GM03348 (cell line): ENCODE measurements at places on chromosomes 16 and 17.
A peak's percentile ranks its signal among the peaks of the same experiment; 100 is the strongest.

- no peak for DNase-seq
Measured at GRCh38 chr17:68359791-68360535, 68.7 kb downstream of the ARSG start.

DNA sequence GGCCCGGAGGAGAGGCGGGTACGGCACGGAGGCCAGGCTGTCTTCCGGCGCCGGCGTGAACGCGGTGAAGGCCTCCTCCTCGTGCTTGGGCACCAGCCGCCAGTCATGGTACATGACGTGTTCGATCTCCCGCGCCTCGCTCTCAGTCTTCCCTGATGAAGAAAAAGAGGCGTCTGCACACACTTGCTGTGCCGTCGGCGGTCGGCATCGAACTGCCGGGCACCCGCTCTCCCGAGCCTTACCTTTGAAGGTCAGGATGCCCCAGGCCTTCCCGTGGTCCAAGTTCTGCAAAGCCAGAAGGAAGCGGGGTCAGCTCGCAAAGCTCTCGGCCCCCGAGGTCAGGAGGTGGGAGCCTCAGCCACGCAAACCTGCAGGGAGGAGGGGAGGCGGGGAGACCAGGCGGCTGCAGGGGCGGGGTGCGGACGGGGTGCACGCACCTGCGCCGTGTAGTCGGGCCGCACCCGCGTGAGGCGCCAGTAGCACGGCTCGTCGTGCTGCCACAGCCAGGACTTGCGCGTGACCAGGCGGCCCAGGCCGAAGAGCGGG is at the start of gene EME2:
Gene EME2, plus strand, starts transcription at position 449 of the 546 bp plus-strand sequence. CDS start 418 bp downstream, outside the sequence.
- DNase-seq: peak; percentile 29

- DNase-seq: no peak
Measured at GRCh38 chr16:52070341-52071057, 476.4 kb downstream of the TOX3 start.

GRCh38 chr16:4825196-4825595 is 21.9 kb downstream of the GLYR1 start:
- DNase-seq: no peak

- no peak for DNase-seq
Measured at GRCh38 chr17:958712-959451, 20.7 kb downstream of the NXN start.

DNA sequence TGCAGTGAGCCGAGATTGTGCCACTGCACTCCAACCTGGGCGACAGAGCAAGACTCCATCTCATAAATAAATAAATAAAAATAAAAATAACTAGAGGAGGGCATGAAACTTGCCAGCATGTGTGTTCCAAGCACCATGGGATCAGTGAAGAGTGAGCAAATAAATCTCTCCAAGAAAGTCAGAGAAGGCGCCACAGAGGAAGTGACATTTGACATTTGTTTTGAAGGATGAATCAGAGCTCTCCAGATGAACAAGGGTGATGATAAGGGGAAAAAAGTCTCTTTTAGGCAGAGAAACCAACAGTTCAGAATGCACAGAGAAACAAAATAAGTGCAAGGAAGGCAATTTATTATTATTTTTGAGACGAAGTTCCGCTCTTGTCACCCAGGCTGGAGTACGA is 50.3 kb downstream of the IST1 start:
- no peak for DNase-seq

- DNase-seq: no peak
Measured at GRCh38 chr17:78101112-78101511, 27.4 kb downstream of the TMC6 start.

- DNase-seq: no peak
Measured at GRCh38 chr17:32894245-32894644, 17.3 kb upstream of the MYO1D start.

DNA sequence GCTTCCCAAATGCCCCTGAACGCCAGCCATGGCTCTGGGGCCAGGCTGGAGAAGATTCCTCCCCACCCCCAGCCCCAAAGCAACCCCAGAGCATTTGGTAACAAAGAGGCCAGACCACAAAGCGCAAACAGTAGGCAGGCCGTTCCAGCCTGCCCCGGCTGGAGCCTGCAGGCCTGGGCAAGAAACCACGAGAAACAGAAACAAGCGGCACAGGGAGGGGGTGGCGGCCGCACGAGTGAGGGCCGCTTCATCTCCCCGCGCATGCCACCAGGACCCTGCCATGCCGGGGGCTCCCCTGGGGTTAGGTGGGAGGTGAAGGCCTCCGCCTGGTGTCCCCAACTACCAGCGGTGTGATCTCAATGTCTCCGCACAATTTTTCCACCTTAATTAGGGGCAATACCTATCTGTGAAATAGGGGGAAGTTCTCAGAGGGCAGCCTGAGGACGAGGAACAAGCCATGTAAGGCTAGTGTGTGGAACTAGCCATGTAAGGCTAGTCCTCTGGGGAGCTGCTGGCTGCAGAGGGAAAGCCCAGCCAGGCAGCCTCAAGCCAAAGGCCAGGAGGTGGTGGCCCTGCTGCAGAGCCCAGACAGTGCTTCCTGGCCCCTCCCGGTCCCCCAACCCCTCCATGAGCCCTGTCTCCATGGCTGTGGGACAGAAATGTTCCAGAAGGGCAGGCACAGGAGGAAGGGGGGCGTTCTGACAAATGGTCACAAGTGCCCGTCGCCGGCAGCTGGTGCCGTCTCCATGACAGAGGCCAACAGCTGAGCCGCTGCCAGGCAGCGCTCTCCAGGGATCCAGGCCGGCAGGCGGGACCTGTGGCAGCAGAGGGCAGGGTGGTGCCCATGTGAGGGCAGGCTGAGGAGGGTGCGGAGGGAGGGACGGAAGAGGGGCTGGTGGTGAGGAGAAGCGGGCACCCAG is 14.5 kb upstream of the MTSS2 start:
- DNase-seq: no peak

- no peak for DNase-seq
Measured at GRCh38 chr16:15032547-15033308, 23.1 kb downstream of the NTAN1 start.

DNA sequence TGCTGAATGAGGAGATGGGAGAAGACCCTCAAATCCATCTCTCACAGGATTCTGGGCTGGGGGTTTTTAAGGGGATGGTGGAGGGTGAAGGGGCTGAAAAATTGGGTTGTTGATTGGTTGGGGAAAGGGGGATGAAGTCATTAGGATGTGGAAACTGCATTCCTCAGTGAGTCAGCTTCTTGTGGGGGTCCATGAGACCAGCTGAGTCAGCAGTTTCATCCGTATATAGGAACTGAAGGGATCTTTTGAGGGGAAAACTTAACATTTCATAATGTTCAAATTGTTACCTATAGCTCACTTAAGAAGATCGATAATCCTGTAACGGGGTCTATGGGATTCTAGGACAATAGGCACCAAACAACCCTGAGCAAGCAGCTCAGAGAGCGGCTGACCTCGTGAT is 213.4 kb downstream of the CBLN1 start:
- no peak for DNase-seq

GRCh38 chr17:45990886-45991285 is 8.2 kb upstream of the STH start:
- no peak for DNase-seq

DNA sequence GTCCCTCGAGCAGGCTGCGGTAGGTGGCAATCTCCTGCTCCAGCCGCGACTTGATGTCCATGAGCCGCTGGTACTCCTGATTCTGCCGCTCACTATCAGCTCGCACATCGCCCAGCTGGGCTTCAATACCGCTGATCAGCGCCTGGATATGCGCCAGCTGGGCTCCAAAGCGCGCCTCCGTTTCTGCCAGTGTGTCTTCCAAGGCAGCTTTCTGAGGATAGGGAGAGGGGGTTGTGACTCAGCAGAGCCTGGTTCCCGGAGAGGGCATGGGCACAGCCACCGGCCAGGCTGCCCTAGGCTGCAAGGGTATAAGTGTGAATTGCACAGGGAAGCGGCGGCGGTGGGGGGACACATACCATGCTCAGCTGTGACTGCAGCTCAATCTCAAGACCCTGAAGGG is 4.3 kb downstream of the KRT19 start:
- DNase-seq: no peak

GRCh38 chr17:5068236-5068635 is 10.0 kb upstream of the ZFP3 start:
- DNase-seq: no peak

- peak; percentile 18 for DNase-seq
Measured at GRCh38 chr16:47777220-47777619, 316.1 kb downstream of the PHKB start.

DNA sequence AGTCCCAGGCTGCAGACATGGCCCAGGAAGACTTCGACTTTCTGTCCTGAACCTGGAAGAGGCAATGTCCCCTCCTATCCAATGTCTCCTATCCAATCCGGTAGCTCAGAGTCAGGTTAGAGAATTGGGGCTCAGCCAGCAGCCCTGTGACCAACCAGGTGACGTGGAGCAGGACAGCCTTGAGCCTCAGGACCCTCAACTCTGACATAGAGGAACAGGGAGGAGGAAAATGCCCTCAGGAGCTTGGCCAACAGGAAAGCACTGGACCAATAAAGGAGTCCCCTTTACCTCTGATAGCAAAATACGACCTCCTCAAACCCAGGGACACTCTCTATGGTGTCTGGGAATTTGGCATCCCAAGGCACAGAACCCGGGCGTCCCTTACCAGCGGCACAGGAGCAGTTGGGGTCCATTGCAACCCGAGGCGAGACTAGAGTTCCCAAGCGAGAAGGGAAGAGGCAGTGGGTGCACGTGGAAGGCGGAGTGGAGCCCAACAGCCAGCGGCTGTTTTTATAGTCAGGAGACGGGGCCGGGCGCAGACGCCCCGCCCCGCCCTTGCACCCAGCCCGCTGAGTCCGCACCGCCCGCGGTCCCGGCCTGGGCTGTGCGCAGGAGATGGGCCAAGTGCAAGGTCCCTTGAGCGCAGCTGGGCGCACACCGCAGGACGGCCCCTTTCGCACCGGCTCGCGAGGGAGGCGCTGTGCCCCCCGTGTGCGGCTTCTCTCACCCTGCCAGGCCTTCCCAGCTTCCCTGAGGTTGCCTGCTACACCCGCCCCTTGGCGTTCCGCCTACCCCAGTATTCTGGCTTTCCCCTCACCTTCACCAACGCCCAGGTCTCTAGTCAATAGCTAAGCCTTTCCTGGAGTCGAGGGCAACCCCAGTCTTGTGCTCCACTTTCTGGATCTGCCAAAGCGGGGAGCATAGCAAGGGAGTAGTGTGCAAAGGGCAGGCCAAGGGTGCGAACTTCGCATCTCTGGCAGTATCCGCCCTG is at the start of gene MT1G:
Gene MT1G, minus strand, starts transcription at position 485 of the 991 bp plus-strand sequence. Its CDS starts 72 bp downstream, at position 413.
- DNase-seq: no peak

DNA sequence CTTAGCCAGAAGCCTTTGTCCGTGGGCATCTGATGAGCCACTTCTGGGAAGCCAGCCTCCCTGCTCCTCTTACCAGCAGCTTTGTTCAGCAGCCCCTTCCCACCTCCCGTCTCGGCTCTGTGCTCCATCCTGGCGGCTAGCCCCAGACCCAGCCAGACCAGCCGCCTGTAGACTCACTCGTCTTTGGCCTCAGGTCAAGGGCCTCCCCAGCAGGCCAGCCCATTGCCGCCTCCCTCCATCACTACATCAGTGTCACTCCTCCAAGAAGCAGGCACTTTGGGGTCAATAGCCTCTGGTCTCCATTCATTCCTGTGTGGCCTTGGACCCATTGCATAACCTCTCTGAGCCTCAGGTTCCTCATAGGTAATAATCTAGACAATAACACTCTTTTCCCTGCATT is 20.9 kb upstream of the CRHR1 start:
- DNase-seq: no peak

- no peak for DNase-seq
Measured at GRCh38 chr17:64084940-64085649, 44.8 kb downstream of the ERN1 start.

- DNase-seq: no peak
Measured at GRCh38 chr16:85365120-85365519, 248.0 kb upstream of the GSE1 start.

DNA sequence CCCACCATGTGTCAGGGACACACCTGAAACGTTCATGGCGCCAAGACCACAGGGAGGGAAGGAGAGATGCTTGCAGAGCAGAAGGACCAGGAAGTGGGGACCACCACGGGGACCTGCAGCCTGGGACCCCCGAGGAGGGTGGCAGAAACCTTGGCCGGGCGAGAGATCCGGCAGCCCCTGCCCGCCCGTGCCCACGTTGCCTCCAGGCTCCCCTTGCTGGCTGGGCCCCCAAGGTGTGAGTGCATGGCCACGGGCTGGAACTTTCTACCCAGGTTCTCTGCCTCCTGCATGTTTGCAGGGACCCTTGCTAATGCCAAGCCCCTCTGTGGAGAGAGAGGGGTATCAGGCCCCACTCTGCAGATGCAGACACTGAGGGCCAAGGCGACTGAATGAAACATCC is 50.4 kb downstream of the USP22 start:
- no peak for DNase-seq

- peak; percentile 63 for DNase-seq
Measured at GRCh38 chr17:79294459-79295071, 219.9 kb downstream of the ENGASE start.

GRCh38 chr16:79856581-79856980 is 256.0 kb upstream of the MAF start:
- DNase-seq: no peak

DNA sequence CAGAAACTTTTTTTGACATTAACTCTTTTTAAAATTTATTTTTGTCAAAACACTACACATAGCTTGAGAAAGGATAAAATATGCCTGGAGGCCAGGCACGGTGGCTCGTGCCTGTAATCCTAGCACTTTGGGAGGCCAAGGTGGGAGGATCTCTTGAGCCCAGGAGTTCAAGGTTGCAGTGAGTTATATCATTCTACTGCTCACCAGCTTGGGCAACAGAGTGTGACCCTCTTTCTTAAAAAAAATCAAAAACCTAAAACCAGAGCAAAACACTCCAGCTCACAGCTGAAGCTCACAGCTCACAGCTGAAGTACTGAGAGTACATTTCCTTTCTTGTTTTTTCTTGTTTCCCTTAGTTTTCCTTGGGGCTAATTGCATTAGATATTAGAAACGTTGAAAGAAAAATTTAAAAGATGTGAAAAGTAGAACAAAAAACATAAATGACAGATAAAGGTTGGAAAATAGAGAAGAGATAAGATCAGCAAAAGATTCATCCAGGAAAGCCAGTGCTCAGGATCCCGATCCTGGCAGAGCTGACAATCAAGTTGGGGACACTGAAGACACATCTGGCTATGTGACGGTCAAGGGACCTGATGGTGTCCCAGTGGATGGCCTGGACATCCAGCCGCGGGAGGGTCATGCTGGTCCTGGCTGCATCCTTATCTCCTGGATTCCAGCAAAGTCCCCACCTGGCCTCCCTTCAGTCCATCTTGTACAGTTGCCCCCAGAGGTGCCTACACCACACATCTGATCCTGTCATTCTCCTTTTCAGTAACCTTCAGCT is 9.8 kb downstream of the CHST6 start:
- DNase-seq: no peak

GRCh38 chr17:63414222-63414621 is 31.9 kb downstream of the CYB561 start:
- no peak for DNase-seq

- DNase-seq: no peak
Measured at GRCh38 chr17:34723875-34724274, 144.5 kb downstream of the TMEM132E start.

- DNase-seq: no peak
Measured at GRCh38 chr17:69724238-69724637, 309.7 kb downstream of the MAP2K6 start.

- peak; percentile 80 for DNase-seq
Measured at GRCh38 chr17:2053380-2054261, 1.3 kb upstream of the HIC1 start.

GRCh38 chr16:79170555-79171246 is 429.8 kb downstream of the MAF start:
- DNase-seq: no peak
